ENCODE measurements at places on chromosomes 7 and 10.

DNA sequence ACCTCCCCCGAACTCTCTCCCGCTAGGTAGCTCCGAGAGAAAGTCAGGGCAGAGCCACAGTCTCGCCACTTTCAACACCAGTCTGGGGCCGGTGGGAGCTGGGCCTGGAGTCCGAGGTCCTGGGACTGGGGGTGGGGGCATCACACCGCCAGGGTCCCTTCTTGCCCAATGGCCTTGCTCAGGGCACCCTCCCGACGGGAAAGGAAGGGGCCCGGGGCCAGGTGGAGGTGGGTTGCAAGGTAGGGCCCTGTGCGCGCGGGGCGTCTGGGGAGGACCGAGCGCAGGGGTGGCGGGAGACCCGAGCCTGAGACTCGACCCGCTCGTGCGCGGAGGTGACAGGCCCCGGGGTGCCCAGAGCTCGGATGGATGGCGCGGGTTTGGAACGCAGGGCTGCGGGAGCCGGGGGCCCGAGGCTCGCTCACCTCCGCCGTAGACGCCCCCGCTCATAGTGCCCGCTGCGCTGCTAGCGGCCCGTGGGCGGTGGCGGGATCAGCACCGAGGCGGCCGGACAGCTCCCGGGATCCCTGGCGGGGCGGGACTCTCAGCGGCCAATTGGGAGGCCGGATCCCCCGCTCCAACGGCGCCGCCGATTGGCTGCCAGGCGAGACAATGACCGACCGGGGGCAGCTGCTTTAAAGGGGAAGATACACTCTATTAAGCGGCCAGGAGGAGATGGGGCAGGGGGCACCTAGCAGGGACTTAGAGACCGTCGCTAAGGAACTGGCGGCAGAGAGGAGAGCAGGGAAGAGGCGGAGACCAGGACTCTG lies at the start of gene ACTL6B:
TSS of gene ACTL6B (minus strand) at position 541 of the 767 bp plus-strand sequence. CDS start at position 447, 94 bp downstream.
- peak; percentile 57 for DNase-seq

DNA sequence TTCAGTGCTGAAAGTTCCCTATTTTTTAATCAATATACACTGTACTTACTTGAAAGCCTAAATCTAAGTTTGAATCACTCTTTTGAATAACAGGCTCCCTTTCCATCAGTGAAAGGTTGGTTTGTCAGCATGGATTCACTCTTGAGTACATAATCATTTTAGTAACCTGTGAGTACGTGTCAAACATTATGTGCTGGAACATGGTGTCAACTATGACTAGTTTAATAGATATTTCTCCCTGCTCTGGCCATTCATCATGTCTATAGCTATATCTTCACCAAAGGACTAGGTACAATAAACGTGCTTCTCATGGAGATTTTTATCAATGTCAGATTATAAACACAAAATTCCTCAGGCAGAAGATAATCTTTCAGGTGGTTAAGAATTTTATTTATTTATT lies 61.7 kb upstream of the MDFIC start:
- DNase-seq: no peak

DNA sequence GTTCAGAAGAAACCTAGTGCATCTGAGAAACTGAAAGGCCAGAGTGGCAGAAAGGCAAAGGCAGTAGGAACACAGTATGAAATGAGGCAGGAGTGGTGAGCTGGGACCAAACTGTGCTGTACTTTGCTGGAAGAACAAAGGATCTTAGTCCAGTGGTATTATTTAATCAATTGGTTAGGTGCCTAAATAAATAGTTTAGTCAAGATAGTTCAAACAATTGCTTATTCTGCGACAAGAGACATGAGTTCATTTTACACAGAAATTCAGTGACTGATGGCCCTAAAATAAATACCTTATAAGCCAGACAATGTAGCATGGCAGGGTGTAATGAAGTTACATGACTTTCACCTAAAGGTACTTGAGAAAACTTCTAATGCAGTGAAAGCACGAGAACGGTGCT lies 181.8 kb upstream of the LRRN3 start:
- no peak for DNase-seq

DNA sequence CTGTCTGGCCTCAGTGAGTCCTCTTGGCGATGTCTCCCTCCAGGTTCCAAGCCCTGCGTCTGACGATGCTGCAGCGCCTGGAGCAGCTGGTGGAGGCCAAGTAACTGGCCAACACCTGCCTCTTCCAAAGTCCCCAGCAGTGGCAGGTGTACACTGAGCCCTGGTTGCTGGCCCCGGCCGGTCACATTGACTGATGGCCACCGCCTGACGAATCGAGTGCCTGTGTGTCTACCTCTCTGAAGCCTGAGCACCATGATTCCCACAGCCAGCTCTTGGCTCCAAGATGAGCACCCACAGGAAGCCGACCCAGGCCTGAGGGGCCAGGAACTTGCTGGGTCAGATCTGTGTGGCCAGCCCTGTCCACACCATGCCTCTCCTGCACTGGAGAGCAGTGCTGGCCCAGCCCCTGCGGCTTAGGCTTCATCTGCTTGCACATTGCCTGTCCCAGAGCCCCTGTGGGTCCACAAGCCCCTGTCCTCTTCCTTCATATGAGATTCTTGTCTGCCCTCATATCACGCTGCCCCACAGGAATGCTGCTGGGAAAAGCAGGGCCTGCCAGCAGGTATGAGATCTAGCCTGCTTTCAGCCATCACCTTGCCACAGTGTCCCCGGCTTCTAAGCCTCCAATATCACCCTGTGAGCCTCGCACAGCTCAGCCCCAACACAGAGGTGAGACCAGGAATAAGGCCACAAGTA lies 7.3 kb upstream of the ZNF22 start:
- DNase-seq: no peak

- no peak for DNase-seq
Observed at GRCh38 chr10:100489396-100489795, 26.6 kb downstream of the WNT8B start.

GRCh38 chr10:48448796-48449195 lies 142.3 kb downstream of the MAPK8 start:
- no peak for DNase-seq

- no peak for DNase-seq
Observed at GRCh38 chr7:30845426-30846135, 66.1 kb upstream of the AQP1 start.

DNA sequence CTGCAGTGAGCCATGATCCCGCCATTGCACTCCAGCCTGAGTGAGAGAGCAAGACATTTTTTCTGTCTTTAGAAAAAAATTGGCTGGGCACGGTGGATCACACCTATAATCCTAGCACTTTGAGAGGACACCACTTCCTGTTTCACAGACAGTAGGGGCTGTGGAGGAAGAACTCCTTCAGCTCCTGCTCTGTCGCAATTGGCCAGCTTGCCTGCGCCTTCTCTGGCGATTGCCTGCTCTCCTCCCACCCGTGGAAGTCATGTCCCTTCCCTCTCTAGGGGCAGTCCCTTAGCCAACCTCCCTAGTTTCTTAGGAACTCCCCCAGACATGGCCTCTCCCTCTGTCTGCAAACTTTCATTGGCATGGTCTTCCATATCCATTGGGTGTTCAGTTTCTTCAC lies 8.7 kb downstream of the PDSS1 start:
- DNase-seq: no peak

All from CD4-positive, alpha-beta T cell treated with Interleukin-12 subunit alpha and Interleukin-12 subunit beta, for 1 hour (primary cell).